Forelimb muscle (tissue), 1 donor: ENCODE measurements at places on chromosomes 5 and 9.

DNA sequence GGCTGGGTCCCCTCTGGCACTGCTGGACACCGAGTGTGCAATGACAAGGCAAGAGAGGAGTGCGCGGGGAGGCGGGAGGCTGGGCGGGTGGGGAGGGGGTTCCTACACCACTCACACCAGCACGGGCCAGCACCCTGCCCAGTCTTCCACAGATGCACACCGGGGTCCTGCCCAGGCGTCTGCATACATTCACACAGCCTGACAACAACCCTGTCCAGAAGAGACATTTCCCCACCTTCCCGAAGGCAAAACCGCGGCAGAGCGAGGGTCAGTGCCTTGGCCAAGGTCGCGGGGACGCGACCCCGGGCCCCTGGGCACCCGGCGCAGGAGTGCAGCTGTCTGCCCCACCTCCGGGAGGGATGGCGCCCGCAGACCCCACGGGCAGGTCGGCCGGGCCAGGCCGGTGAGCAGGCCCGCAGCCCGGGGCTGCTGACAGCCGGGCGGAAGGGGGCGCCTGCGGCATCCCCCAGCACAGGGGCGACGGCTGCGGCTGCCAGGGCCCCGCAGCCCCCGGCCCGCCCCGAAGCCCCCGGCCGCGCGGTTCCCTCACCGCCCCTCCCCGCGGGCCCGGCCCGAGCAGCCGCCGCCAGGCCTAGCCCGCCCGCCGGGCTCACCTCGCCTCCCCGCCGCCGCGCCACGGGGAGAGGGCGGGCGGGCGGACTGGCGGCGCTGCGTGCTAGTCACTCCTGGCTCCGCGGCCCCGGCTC is 496 bp downstream of the MAPK9 start:
- DNase-seq: no peak

- DNase-seq: no peak
Observed at GRCh38 chr9:93820667-93821306, 134.4 kb downstream of the BARX1 start.

- no peak for DNase-seq
Observed at GRCh38 chr5:68279984-68280383, 64.4 kb downstream of the PIK3R1 start.

- no peak for DNase-seq
Observed at GRCh38 chr5:3124410-3124809, 372.9 kb upstream of the IRX2 start.

DNA sequence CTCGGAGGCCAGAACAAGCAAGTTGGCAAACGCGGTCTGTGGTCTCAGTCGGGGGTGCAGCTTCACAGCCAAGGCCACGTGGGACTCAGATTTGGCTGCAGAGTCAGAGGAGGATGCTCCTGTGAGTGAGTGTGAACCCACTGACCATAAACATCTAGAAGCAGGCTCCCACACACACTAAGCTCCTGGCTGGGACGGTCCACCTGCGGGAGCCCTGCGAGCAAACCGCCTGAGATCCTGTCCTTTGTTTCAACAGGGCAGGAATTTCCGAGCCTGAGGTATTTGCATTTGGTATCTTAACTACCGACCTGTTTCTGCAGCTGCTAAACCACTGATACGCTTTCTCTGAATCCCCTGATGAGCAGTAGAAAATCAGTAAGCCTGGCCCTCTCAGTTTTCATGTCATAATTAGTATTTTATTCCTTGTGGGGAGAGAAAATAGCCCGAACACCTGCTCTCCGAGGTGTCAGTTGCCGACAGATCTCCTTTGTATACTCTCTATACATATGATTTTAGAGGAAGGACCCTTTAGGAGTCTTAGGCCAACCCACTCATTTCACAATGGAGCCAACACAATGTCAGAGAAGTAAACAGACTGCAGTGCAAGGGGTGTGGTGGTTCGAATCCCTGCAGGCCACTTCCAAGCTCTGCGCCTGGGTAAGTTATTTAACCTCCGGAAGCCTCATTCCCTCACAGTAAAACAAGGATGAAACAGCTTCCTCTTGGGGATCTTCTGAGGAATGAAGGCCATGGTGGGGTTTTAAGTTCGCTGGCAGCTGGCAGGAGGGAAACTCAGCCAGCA is 40.9 kb upstream of the PWWP2A start:
- DNase-seq: no peak

- DNase-seq: no peak
Observed at GRCh38 chr5:143524338-143524945, 121.0 kb upstream of the NR3C1 start.

DNA sequence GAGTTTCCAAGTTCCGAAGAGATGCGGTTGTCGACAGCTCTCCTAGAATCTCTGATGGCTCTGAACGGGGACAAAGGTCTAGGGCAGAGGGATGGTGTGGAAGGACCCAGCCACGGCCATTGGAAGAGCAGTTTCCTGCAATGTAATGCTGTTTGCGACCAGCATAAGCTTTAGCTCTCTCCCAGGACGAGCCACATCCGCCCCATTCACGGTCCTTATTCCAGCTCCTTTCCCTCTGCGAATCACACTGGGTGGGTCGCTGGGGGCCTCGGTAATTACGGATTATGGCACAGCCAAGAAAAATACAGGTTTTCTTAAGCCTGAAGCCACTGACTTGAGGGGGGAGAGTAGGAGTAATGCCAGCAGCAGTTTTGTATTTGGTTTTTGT is 22.7 kb downstream of the ANXA2R start:
- DNase-seq: no peak

DNA sequence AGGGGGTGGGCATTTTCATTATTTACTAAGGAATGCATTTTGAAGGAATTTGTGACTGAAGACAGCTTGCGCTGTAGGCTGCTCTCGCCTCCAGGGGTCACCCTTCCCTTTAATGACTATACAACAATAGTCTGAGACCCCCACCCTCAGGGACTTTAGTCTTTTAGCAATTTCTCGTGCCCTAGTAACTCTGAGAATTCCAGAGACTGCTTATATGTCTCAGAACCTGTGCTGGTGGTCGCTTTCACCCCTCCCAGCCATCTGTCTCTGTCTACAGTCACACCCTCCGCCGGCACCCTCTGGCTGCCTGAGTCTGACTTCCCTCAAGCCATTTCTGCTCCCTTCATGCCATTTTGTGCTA is 671.4 kb downstream of the NR2F1-AS1 start:
- no peak for DNase-seq

GRCh38 chr5:39256477-39257235 is 37.3 kb upstream of the FYB1 start:
- no peak for DNase-seq

DNA sequence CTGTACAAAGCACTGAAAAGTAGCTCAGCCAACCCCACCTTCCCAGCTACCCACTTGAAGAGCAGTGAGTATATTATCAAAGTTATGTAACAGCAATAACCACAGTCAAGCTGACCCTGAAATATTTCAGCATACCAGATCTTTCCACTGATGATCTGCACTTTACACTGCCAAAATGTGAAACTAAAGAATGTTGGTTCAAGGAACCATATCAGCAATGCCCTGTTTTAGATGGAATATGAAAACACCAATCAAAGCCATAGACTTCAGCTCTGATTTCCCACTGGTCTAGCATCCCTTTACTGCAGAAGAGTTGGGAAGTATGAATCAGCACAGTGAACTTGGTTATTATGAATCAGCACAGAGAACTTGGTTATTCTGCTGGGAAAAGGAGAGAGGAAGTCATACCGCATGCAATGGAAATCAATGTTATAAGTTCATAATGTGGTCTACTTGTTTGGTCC is 20.0 kb downstream of the CEMIP2 start:
- no peak for DNase-seq

- no peak for DNase-seq
Observed at GRCh38 chr5:130141659-130142320, 237.5 kb downstream of the CHSY3 start.

DNA sequence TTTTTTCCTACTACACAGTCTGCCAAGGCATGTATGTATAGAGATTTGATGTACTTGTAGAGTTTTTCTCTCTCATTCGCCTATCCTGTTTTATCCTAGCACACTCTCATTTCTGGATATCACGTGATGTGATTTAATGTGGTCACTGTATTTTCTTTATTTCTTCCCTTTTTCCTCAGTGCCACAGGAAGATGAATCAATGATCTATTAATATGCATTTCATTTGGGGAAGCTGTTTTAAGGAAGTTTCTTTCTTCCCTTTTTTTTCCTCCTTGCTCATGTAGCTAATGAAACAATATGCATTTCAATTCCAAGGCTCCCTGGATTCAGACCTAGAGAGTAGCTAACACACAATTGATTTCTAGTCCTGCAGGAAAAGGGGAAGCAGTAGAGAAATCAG is 506.3 kb upstream of the WWC1 start:
- DNase-seq: no peak

DNA sequence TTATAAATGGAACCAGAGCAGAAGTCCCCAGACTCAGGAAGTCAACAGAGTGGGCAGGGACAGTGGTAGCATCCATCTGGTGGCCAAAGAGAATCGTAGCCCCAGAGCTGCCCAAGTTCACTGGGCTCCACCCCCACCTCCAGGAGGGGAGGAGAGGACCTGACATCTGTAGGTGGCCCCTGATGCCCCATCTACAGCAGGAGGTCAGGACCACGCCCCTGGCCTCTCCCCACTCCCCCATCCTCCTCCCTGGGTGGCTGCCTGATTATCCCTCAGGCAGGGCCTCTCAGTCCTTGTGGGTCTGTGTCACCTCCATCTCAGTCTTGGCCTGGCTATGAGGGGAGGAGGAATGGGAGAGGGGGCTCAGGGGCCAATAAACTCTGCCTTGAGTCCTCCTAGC is 10.3 kb upstream of the URM1 start:
- no peak for DNase-seq

GRCh38 chr5:133749331-133749985 is 137.1 kb upstream of the FSTL4 start:
- no peak for DNase-seq

DNA sequence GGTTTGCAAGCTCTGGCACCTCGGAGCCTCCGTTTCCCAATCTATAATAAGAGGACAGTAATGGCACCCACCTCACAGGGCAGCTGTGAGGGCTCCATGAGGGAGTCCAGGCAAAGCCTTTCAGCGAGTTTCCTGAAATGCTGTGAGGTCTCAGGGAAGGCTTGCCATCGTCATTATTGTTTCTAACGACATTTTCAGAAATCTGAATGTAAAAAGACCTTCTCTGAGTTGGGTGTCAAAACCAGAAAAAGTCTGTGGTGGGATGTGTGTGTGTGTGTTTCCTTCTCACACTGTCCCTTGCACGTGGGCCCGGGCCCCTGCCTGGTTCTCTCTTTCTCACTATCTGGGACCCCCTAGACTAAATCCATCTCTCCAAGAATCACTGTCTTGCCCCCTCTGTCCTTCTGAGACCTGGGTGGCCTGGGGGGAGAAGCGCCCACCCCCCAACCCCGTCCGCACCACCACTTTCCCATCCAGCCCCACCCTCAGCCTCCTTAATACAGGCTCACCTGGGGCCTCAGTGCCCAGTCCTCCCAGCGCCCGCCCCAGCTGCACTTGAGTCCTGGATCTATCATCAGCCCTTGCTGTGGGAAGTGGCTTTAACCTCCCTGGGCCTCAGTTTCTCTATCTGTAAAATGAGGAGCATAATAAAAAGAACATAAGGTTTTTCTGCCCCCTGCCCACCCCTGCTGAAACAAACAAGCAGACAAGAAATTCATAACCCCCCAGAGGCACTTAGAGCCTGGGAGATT is 180.3 kb downstream of the C9orf50 start:
- no peak for DNase-seq

GRCh38 chr9:134872482-134873231 is 8.0 kb upstream of the FCN2 start:
- DNase-seq: no peak

DNA sequence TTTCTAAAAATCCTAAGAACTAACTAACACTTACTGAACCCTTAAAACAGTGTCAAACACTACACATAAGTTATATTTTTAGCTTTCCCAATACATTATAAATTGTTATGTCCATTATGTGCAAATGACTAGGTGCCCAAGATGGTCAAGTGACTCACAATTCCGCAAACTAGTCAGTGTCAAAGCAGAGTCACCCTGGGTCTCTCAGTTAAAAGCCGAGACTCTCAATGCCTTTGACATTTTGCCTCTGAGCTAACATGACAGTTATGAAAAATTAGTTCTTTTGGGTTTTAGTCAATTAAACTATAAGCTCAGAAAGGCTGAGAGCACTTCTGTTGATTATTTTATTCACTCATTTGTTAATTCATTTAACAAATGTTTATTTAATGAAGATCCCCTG is 42.3 kb upstream of the GABRG2 start:
- no peak for DNase-seq

- no peak for DNase-seq
Observed at GRCh38 chr5:5271786-5272321, 131.7 kb downstream of the ADAMTS16 start.

GRCh38 chr5:126855266-126855665 is 78.3 kb downstream of the LMNB1 start:
- no peak for DNase-seq

- DNase-seq: no peak
Observed at GRCh38 chr9:27880156-27880555, 306.9 kb upstream of the C9orf72 start.

GRCh38 chr9:9920425-9921060 is 692.3 kb downstream of the PTPRD start:
- no peak for DNase-seq

GRCh38 chr9:122370303-122370702 is 521 bp upstream of the PTGS1 start:
- no peak for DNase-seq
